ENCODE measurements at places on chromosomes 1 and 21.

DNA sequence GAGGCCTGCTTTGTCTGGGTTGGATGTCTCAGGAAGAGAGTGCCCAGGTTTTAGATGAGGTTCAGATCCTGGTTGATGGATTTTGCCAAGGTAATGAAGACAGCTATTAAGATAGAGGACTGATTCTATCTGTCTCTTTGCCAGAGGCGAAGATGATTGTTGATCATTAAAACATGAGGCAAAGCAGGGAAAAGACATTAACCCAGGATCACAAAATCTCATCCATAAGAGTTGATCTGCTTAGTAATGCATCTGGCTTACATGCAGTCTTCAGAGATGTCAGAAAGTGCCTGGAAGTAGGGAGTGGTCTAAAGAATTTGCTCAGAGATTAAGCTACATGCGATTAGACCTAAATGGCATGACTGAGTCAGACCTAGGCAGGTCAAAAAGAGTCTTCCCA, 229.6 kb upstream of the PLD5 start:
- no peak for DNase-seq

- no peak for DNase-seq
These were observed 15.5 kb downstream of the TNFRSF8 start for GRCh38 chr1:12078575-12078937.

DNA sequence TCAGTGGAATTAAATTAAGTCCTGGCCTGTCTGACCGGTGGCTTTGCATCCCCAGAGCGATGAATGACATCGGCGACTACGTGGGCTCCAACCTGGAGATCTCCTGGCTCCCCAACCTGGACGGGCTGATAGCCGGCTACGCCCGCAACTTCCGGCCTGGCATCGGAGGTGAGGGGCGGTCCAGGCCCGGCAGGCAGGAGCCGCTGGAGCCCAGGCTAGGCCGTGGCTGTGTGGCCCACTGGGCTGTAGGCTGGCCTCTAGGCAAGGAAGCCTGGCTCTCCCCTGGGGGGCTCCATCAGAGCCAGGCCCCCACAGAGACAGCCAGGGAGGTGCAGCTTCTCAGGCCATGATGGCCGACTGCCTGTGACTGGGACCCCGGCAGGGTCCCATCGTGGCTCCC, 5.7 kb downstream of the GABRD start:
- no peak for DNase-seq

DNA sequence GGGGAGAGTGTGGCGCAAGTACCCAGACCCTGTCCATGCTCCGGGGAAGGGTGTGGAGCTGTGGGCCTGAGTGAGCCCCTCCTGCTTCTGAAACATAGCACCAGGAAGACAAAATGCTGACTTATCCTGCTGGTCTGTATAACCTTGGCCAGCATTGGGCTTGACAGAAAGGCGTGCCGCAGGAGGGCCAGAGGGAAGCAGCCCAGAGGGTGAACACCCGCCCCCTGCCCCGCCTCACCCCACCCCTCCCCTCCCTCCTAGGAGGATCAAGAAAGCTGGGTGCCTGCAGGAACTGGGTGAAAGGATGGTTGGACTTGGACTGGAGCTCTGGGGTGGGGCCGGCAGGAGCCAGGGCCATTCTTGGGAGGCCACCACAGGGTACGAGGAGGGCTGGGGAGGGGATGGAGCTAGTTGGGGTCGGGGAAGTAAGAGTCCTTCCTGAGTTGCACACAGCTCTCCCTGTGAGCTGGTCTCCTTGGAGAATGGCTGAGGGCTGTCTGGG, 27.1 kb downstream of the PTPRF start:
- peak; percentile 41 for DNase-seq

- DNase-seq, result no peak
These were observed 33.8 kb upstream of the CCN1 start for GRCh38 chr1:85546748-85547147.

GRCh38 chr1:40899230-40899870, 37.2 kb upstream of the CITED4 start:
- DNase-seq, result no peak

DNA sequence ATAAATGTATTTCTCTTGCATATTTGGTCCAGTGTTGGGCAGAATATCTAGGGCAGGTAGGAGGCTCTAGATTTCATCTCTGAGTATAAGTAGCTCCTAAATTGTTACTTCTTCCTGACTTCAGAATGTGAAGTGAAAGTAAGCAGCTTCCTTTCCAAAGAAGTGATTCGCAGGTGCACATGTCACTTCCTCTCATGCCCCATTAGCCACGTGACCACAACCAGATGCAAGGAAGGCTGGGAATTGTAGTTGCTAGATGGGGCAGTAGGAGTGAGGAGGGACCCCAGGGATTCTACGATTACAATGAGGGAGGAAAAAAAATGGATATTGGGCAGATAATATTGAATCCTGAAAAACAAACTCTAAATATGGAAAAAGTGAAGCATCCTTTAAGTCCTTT, 113.2 kb upstream of the CYYR1 start:
- no peak for DNase-seq

DNA sequence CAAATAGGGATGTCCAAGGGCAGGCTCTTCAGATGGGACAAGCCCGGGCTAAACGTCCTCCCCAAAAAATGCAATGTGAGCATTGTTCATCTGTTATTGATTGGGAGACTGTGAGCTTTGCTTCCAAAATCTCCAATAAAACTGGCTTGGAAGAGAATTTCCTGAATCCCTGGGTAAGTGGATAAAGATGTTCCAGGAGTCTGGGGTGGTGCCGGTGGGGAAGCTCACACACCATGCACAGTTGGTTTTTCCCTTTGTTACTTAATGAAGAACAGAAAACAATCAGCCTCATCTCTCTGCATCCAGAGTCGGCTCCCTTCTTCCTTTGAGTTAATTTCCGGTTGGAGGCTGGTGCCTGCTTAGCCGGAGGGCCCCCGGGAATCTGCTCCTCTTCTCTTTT, 72.1 kb upstream of the ZBTB40 start:
- DNase-seq, result no peak

DNA sequence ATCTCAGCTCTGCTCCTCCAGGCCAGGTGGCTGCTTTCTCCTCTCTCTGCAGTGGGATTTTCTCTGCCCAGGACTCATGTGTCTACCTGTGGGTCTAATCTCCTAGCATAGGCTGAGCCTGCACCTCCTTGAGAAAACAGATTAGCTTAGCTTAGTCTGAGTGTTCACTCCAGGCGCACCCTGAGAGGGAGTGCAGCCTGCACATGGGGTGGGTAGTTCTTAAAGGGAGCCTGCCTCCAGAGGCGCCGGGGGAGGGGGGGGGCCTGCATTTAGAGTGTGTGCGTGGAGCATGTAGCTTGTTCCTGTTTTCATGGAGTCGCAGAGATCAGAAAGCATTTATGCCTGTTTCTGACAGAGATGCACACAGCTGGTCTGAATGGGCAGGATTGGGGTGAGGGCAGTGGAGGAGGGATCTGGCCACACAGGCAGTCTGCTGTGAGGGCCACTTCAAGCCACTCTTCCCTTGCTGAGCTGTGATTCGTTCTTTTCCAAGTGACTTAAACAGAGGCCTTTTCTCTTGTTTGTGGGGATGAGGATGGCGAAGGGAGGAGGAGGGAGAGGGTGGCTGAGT, 45.2 kb downstream of the GALNT2 start:
- DNase-seq, result no peak

DNA sequence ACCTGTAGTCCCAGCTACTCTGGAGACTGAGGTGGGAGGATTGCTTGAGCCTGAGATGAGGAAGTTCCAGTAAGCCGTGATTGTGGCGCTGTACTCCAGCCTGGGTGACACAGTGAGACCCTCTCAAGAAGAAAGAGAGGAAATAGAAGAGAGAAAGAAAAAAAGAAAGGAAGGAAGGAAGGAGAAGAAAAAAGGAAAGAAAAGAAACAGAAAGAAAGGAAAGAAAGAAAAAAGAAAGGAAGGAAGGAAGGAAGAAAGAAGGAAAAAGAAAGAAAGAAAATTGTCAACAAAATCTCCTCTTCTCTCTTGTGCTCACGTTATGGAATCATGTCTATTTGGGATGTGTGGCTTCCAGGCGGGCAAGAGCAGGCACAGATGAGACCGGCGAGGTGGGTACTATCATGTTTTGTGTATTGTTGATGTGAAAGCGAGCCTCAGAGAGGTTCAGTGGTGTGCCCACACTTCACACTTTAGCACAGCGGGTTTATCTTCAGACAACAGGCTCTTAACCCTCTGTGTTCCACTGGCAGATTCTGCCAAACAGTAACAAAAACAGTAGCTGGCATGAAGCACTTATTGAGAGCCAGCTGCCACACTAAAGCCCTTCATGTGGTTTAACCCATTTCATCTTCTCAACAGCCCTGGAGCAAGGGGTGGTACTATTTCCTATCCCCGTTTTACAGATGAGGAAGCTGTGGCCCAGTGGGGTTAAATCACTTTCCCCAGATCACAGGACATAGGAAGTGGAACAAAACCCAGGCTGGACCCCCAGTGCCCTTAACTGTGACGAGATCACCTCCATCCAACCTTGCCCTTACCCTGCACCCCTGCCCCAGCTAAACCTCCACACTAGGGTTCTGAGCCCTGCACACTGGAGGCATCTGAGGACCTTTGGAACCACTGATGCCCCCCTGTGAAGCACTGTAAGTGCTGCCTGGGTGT, 94.7 kb upstream of the TARDBP start:
- DNase-seq, result no peak

DNA sequence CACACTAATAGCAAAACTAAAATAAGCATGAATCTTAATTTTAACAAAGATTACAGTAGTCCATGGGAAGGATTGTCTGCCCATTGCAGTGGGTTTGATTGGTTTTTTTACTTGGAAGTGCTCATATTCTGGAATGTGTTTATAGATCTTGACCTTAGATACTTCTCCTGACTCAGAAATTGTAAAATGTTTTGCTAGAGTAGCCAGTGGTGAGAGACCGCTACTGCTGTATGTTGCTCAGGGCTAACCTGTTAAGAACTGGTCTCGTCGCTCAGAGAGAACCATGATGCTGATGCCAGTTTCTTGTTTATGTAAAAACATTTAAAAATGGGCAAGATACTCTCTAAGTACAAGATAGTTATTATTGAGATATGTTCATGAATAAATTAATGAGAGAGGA, 99.9 kb downstream of the ROR1 start:
- no peak for DNase-seq

GRCh38 chr21:44427241-44428120, 27.8 kb upstream of the LRRC3 start:
- DNase-seq, result no peak

DNA sequence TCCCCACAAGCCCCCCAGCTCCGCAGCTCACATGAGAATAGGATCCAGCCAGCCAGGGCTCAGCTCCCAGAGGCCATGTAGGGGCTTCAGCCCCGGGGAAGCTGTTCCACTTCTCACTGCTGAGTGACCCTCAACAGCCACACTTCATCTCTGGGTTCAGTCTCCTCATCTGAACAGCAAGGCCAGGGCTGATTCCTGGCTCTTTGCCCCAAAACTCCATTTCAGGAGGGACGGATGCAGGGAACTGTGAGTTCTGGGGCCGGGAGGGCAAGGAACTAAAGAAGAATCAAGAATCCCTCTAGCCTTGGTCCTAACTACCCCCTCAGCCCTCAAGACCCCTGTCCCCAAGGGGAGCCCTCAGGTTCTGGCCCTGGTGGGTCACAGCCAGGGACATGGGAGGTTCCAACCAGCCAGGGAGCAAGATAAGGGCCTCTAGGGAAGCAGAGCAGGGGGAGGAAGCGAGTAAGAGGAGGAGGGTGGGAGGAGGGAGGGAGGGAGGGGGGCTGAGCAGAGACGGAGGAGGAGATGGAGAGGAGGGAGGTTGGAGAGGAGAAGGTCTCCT, 13.1 kb downstream of the SDC3 start:
- DNase-seq, result no peak

- DNase-seq, result no peak
These were observed 17.4 kb downstream of the OBSCN start for GRCh38 chr1:228225165-228225710.

- DNase-seq, result no peak
These were observed 223.2 kb downstream of the TNR start for GRCh38 chr1:175520186-175520585.

DNA sequence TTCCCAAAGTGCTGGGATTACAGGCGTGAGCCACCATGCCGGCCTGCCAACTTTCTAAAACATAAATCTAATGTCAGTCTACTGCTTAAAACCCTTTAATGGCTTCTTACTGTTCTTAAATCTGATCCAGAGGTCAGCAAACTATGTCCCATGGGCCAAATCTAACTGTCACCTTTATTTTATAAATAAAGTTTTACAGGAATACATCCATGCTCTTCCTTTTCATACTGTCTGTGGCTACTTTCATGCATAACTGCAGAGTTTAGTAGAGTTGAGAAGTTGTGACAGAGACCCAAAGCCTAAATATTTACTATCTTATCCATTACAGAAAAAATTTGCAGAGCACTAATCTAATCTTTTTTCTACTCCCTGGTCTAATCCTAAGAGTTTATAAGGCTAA, 3.8 kb downstream of the ERI3 start:
- no peak for DNase-seq

DNA sequence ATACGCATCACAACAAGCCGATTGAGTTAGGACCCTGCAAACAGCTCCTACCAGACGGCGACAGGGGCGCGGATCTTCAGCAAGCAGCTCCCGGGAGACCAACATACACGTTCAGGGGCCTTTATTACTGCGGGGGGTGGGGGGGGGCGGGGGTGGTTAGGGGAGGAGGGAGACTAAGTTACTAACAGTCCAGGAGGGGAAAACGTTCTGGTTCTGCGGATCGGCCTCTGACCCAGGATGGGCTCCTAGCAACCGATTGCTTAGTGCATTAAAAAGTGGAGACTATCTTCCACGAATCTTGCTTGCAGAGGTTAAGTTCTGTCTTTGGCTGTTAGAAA, 162.0 kb downstream of the RUNX1 start:
- no peak for DNase-seq

GRCh38 chr1:165143437-165144065, 213.0 kb downstream of the LMX1A start:
- DNase-seq, result no peak

DNA sequence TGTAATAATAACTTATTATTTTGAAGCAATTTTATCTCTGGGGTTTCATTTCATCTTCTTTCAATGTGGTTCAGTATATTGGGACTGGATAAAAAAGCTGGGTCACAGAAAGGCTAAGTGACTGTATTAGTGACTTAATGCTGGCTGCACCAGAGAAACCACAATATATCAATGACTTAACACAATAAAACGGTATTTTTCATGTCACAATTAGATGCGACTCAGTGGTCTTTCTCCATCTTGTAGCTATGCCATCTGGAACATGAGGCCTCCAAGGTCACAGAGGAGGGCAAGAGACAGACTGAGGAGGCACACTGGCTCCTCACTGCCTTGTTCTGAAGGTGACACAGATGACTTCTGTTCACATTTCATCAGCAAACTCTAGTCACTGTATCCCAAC, 26.0 kb upstream of the KCNA3 start:
- DNase-seq, result no peak

- DNase-seq, result no peak
These were observed 66.7 kb upstream of the SELENON start for GRCh38 chr1:25733271-25733670.

DNA sequence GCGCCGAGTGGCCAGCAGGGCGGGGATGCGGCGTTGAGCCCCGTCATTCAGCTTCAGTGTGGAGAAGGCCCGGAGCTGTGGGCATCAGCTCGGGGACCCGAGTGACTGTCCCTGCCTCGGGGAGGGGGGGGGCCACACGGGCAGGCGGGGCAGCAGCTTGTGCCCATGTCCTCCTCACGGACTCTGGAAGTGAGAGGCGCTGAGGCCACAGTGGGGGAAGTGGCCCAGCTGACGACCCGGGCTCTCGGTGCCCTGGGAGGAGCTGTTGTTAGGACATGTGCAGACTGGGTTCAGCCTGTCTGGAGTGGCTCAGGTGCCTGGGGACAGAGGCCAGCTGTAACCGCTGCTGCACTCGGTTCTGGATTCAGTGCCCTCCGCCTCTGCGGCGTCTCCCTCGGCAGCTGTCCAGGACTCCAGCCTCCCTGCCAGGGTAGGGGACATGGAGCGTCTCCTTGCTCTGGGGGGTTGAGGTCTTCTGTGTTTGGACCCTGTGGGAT, 71.1 kb downstream of the SKI start:
- no peak for DNase-seq
